ENCODE measurements at places on chromosomes 6 and 20.

- no peak for DNase-seq
These were observed 7.3 kb downstream of the SLC2A4RG start for GRCh38 chr20:63746751-63747315.

DNA sequence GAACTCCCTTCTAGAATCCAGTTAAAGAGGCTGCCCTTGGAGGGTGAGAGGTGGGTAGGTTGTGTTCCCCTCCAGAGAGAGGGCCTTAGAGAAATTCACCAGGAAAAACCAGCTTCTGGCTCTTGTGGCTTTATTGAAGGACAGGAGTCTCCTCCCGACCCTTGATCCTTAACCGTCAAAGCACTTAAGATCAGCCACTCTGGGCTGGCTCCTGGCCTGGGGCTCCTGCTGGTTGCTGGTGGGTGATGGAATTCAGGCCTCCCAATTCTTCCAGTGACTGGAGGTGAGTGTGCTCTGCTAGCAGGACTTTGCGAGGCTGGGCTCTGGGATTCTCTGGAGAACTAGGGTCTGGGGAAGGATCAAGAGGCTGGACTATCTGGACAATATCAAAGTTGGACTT, 75.6 kb upstream of the LGSN start:
- no peak for DNase-seq

DNA sequence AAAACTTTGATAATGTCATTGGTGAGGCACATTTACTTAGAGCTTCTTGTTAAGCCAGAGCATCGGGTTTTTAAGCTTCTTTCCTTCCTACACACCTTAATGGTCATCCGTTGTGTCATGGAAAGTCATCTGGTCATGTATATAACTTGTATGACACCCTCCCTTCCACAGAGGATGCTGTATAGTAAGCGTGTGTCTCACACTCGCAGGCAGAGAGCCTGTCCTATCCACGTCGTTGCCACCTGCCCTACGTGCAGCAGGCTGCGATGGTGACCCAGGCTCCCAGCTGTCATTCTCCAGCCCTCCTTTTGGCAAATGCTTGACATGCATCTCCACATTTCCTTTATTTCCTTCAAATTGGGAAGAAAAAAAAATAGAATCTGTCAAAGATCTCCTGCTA, 85.6 kb downstream of the MYB start:
- DNase-seq, result no peak

DNA sequence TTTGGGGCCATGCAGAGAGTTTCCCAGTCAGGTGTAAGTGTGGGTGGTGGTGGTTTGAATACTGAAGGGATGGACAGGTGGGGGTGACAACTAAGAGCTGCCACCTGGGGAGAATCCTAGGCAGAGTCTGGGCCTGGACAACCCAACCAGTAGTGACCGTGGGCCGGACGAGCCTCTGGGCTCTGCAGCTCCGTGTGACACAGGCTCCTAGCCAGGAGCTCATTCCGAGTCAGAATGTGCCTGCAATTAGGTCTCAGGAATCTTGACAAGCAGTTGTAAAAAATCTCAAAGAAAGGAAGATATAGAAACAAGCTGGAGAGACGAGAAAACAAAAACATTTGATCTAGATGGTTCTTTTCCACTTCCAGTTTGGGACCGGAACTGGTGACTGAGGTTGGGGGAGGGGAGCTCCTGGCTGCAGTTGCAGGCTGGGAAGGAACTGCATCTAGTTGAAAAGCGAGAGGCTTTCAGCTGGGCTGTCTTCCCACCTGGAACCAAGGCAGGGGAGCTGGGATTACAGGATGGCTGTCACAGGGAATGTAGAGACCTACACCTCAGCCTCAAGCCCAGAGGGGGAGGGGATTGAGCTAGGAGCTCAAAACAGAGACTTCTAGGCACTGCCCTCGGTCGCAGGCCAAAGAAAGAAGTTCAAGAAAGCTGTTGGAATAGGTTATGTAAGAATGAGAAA, 156.9 kb downstream of the PAX1 start:
- no peak for DNase-seq

GRCh38 chr6:121549736-121550135, 114.3 kb downstream of the GJA1 start:
- DNase-seq, result no peak

DNA sequence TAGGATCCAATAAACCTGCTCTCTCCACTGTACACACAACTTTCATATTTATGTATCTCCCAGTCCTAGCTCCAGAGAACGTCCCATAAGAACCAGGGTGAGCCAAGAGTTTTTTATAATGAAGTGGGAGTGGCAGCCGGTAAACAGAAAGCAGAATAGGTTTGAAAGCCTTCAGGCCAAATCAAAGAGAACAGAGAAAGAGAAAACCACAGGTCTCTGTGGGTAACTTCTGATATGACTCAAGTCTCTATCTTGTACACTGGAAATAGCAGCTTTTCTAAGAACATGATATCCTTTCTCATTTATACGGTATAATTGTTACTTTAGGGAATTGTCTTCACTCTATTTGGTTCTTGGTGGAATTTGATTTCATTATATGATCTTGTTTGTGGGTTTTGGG, 273.6 kb downstream of the PACRG start:
- DNase-seq, result no peak

DNA sequence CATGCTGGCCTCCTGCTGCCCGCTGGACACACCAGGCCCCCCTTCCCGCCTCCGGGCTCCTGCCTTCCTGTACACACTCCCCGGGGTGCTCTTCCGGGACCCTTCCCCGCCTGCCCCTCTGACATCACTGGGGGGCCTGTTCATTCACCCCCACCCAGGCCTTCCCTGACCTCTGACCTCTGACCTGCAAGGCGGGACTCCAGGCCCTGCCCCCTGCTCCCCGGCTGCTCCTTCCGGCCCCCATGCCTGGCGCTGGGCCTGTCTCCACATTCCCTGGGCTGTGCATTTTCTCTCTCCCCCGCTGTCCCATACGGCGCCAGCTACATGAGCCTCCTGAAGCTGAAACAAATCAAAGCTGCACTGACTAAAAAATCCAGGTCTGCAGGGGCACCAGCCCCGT, 71.6 kb upstream of the GATA5 start:
- no peak for DNase-seq

GRCh38 chr6:167791780-167792478, 34.8 kb upstream of the AFDN start:
- no peak for DNase-seq

DNA sequence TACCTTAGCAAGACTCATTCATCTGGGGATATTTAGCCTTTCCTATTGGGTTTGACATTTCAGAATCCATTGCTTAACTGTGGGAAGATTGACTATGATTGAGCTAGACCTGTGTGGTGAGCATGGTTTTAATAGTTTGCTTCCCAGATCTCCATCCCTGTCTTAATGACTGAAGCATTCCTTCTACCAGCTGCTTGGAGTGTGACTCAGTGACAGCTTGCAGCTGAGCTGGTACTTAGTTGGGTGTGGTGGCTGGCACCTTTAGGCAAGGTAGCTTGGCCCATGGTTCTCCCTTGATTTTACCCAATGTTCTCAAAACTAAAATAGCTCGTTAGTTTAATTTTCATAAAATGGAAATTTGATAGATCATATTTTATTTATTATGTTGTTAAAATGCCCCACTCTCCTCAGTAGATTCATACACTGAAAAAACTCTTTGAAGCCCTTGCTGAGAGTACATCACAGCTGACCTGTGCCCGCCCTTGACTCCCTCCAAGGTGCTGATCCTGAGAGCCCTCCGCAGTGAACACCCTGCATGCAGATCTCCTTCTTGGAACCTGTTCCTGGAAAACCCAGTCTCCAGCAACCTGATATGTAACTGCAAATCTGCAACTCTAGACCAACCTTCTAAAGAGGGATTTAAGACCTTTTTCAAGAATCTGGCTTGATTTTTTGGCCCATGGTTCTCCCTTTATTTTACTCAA, 19.1 kb downstream of the DOK5 start:
- no peak for DNase-seq

DNA sequence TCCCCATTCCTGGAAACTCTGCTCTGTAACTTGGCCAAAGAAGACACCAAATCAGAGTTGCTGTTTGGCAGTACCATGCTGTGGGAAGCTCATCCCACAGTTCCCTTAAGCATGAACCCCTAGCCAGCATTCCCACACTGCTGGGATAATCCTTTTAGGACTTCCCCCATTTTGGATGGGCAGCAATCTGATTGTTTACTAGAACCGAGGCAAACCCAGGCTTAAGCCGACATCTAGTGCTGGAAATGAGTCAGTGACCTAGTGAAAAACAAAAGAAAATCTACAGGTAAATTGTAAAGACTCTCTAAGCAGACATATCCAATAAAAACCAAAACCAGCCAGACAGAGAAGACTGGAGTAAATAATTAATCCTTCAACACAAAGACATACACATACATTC, 5.2 kb downstream of the DNAH8 start:
- no peak for DNase-seq

All from CD4-positive, alpha-beta T cell treated with Interleukin-4 for 4 hours (primary cell).